Memory B cell (primary cell): ENCODE measurements at places on chromosomes 12 and 14.
A peak's percentile ranks its signal among the peaks of the same experiment; 100 is the strongest.

DNA sequence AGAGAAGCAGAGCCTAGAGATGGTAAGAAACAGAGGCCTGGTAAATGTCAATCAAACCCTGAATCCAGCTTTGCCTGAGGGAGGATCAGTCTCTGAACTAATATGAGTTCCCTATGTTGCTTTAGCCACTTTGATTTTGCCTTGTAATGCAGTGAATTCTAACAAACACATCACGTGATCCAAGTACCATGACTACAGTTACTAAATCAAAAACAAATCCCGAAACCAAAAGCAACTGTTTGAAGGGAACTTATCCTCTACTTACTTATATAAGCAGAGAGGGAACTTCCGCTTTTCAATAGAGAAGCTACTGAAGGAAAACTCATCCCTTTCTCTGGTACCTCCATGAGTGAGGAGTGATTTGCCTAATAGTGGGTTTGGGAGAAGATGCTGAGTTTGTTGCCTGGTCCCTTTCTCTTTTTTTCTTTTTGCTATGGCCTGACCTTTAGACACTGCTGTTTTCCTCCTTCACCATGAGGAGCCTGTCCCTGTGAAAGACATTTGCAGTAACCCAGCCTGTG is 7.7 kb upstream of the PPTC7 start:
- DNase-seq: peak; percentile 46

- DNase-seq: no peak
These were observed 38.5 kb upstream of the FGF6 start for GRCh38 chr12:4483885-4484823.

DNA sequence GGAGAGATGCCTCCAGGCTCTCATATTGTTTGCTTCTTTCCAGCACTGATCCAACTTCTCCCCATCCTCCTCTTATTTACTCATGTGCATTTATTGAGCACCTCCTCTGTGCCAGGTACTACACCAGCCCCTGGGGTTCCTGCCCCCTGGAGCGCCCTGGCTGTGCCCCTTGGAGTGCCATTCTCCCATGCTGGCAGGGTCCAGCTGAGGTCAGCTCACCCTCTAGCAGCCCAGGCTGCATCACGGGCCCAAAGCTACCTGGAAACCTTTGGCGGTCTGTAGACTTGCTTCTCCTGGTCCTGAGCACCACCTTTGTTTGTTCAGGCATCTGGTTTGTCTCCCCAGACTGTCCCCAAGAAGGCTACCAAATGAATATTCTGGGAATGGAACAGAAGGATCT is 67.0 kb downstream of the ADCK1 start:
- DNase-seq: no peak

DNA sequence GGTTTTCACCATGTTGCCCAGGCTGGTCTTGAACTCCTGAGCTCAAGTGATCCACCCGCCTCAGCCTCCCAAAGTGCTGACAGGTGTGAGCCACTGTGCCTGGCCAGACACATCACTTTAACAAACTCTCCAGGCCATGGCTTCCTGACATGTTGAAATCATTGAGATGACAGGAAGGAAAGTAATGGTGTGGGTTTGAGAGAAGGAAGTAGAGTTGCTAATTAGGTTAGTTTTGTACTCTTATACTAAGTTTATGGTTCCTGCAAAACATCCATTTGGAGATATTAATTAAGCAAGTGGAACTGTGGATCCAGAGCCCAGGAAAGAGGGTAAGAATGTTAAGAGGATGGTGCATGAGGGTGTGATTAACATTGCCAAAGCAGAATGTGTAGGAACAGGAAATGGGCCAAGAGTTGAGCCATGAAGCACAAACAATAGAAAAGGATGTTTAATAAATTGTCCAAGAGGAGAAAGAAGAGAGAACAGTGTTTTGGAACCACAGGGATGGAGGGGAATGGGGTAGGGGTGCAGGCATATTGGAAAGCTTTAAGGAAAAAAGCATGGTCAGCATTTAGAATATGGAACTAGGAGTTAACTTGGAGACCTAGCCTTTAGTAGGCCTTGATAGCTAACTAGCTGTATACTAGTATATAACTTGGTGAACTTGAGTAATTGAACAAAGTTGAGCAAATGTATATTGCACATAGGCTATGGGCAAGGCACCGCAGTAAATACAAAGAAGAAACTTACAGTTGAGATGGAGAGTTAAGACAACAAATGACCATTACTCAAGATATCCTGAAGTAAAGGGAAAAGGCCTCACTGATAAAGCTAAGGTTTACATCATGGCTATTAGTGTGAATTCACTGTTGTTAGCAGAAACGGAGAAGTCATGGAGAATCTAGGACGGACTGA is 91.3 kb upstream of the DNM1L start:
- DNase-seq: no peak

DNA sequence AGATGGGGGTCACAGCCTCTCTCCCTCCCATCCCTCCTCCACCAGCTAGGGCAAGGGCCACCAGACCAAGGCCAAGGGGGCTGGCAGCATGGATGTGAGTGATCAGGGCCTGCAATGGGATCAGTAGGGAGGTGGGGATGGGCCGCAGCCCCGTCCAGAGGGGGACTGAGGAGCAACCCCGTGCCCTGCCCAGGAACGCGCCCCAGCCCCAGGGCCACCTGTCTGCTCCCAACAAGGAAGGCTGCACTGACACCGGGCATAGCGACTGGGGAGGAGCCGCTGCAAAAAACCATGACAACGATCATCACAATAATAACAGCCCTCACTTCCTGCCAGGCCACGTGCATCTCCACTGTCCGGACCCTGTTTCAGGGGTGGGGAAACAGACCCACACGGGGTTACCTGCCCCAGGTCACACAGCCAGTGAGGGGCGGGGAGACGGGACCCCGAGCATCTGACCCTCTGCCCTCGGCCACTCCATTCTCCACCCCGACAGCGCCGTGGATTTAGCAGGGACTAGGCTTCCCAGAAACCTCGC is 24.3 kb downstream of the NCOR2 start:
- peak; percentile 49 for DNase-seq

DNA sequence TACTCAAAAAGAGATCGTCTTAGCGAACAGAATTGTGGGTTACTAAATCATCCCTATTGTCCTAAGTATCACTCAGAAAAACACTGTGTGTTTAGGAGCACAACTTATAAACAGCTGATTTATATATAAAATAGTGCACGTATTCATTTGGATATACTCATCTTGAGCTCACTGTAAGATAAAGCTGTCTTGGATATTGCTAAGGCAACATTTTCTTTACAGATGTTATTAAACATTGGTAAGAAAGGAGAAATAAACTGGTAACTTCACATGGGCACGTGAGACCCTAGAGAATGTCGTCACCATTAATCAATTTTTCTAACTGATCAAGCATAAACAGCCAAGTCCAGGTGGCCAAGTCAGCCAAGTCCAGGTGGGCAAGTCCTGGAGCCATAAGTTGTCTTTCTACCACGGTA is 1.7 kb downstream of the PAWR start:
- DNase-seq: no peak

DNA sequence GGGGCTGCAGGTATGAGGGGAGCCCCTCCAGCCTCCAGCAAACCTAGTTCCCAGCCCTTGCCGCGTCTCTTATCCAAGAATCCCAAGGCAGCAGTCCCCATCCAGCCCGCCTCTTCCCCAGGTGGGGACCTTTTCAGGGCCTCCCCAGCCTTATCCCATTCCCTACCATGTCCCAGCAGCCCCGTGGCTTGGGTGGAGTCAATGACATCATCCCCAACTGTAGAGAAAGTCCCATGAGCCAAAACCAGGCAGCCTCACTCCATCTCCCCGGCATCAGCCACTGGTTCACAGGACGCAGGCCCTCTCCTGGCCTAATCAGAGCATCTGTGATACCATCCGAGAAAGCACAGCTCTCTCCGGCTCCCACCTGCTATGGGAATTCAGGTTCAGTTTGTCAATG is 131.0 kb downstream of the NCOR2 start:
- DNase-seq: no peak

GRCh38 chr12:69972136-69972535 is 147.1 kb downstream of the MYRFL start:
- no peak for DNase-seq

DNA sequence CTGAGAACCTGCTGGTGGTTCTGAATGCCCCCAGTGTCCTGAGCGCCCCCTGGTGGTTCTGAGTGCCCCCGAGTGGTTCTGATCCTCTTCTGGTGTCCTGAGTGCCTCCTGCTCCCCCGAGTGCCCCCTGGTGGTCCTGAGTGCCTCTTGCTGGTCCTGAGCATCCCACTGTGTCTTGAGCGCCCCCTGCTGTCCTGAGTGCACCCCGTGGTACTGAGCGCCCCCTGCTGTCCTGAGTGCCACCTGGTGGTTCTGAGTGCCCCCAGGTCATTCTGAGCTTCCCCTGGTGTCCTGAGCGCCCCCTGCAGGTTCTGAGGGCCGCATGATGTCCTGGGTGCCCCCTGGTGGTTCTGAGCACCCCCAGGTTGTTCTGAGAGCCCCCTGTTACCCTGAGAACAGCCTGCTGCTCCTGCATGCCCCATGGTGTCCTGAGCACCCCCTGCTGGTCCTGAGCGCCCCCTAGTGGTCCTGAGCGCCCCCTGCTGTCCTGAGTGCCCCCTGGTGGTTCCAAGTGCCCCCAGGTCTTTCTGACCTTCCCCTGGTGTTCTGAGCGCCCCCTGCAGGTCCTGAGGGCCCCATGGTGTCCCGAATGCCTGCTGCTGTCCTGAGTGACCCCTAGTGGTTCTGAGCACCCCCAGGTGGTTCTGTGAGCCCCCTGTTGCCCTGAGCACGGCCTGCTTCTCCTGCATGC is 1165.4 kb downstream of the TMEM121 start:
- peak; percentile 66 for DNase-seq

- no peak for DNase-seq
These were observed 30.4 kb upstream of the BEGAIN start for GRCh38 chr14:100617410-100618317.
